ENCODE measurements at places on chromosomes 6 and 20.

GRCh38 chr6:17292600-17293133 lies 11.5 kb downstream of the RBM24 start:
- DNase-seq: no peak

DNA sequence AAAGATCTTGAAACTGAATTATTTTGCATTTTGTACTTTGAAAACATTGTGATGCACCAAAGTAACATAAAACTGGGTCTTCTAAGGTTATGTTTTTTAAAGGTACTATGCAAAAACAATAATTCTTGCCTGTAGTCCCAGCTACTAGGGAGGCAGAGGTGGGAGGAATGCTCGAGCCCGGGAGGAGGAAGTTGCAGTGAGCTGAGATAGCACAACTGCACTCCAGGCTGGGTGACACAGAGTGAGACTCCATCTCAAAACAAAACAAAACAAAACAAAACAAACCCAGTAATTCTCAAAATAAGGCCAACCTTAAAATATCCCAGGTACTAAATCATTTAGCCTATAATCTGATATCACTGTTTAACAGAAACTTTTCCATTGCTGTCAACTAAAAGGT lies 269.6 kb downstream of the KHDC1L start:
- DNase-seq: no peak

GRCh38 chr6:131400054-131400778 lies 172.8 kb upstream of the ARG1 start:
- DNase-seq: peak; percentile 34

GRCh38 chr6:119166024-119166784 lies 87.7 kb upstream of the FAM184A start:
- no peak for DNase-seq

DNA sequence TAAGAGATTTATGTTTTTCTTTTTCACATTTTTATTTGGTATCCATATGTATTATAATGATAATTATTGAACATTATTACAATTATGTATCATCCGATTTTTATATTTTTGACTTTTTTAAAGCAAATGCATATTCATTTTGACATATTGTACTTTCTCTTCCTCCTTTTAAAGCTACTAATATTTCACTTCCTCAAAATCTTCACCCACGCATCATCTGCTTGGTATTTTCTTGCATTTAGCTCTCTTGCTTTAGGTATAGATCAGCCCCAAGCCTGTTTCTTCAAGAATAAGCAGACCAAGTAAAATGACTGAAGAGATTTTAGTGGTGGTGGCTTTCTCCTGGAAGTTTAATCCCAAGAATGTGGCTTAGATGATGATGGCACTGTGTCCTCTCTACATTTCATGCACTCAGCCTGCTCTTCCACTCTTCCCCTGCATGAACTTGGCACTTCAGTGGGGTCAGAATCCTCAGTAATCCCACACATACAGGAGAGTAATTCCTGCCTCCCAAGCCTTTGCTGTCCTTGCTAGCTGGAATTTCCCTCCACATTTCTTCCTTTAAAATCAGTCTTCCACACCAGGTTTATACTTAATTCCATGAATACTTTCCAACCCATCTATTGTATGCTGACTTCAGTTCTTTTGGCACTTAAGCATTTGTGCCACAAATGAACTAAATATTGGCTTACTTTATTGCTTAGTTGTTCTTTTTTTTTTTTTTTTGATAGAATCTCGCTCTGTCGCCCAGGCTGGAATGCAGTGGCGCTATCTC lies 8.2 kb downstream of the NCOA7 start:
- DNase-seq: no peak

DNA sequence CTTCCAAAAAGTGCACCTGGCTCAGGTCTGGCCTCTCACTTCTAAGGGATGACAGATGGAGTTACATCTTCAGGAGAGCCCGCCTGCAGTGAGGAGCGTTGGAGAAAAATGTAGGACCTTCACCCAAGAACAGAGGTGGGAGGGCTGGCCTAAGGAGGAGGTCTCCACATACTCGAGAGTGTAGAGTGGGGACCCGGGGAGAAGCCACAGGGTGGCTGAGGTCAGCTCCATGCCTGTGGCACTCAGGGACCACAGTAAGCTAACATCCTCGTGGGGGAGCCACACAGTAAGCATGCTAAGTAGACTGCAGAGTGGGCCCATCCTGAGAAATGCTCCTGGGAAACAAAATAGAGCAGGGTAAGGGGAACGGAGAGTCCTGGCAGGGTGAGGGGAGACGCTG lies 24.0 kb downstream of the AAR2 start:
- no peak for DNase-seq

- no peak for DNase-seq
Measured at GRCh38 chr6:161641175-161641574, 367.3 kb upstream of the AGPAT4 start.

- no peak for DNase-seq
Measured at GRCh38 chr6:42185597-42185996, 9.2 kb downstream of the GUCA1B start.

DNA sequence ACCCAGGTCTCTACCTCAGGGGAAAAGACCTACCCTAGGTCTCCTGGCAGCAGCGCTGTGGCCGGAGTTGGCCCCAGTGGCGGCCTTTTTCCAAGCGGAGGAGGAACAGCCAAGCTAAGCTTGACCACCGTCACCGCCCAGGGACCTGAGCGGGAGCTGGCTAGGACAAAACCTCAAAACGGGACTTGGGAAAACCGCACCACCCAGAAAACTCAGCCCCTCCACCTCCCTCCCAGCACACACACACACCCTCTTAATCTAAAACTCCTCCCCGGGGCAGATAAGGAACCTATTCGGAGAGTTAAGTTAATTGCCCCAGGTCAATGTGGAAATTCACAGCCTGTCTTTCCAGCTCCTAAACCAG lies 2.7 kb upstream of the TRERF1 start:
- DNase-seq: no peak

- DNase-seq: no peak
Measured at GRCh38 chr6:24931296-24931695, 4.5 kb downstream of the RIPOR2 start.

- no peak for DNase-seq
Measured at GRCh38 chr20:53162251-53162835, 190.2 kb downstream of the TSHZ2 start.

- no peak for DNase-seq
Measured at GRCh38 chr6:36235309-36235708, 34.6 kb upstream of the PNPLA1 start.

DNA sequence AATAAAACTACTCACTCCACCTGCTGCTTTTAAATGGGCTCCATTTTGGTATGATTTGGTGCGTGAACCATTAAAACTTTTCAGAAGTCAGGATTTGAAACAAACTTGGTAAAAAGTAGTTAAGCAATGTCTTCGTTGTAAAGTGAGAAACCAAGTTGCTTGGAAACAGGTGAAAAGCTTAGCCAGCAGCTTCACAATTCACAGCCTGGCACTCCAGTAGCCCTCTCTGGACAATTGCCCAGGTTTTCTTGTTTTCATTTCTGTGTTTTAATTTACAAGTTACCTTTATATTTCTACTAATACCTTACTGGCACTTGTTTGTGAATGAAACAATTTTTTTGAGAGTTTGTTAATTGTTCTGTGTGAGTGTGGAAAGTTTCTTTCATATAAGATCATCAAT lies 12.8 kb downstream of the NT5E start:
- DNase-seq: no peak

DNA sequence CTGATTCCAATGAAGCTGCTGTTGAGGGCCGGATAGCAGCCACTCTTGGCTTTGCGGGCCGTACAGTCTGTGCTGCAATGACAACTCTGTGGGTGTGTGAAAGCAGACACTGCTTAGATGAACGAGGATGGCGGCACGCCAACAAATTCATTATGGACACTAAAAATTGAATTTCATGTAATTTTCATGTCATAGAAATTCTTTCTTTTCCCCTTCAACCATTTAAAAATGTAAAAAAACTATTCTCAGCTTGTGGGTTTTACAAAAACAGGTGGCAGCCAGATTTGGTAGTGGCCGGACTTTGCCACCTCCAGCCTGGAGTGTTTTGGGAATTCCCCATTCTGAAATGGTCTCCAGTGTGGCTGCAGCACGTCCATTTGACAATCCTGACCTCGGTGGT lies 26.0 kb downstream of the MAS1 start:
- DNase-seq: no peak

GRCh38 chr6:34383656-34384320 lies 8.7 kb downstream of the NUDT3 start:
- no peak for DNase-seq

- DNase-seq: no peak
Measured at GRCh38 chr6:147077251-147077650, 127.0 kb upstream of the STXBP5 start.

GRCh38 chr20:31870726-31871617 lies 538 bp downstream of the TTLL9 start:
- no peak for DNase-seq

GRCh38 chr20:50136822-50137599 lies 16.5 kb downstream of the PEDS1 start:
- DNase-seq: no peak

DNA sequence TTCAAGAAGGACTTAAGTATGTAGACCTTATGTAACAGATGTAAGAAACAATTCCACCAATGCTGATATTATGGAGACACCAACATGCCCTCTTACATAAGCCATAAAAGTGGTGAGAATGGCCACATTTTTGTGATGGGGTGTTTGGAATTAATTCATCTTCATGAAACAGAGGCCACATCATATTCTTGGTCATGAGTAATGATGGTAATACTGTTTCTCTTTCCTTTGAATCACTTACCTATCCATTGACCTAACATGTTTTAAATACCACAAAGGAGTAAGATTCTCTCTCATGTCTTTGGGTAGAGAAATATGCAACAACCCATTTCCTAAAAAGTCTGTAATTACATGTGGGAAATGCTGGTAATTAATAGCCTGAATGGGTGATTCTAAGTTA lies 545.4 kb upstream of the FLRT3 start:
- DNase-seq: no peak

DNA sequence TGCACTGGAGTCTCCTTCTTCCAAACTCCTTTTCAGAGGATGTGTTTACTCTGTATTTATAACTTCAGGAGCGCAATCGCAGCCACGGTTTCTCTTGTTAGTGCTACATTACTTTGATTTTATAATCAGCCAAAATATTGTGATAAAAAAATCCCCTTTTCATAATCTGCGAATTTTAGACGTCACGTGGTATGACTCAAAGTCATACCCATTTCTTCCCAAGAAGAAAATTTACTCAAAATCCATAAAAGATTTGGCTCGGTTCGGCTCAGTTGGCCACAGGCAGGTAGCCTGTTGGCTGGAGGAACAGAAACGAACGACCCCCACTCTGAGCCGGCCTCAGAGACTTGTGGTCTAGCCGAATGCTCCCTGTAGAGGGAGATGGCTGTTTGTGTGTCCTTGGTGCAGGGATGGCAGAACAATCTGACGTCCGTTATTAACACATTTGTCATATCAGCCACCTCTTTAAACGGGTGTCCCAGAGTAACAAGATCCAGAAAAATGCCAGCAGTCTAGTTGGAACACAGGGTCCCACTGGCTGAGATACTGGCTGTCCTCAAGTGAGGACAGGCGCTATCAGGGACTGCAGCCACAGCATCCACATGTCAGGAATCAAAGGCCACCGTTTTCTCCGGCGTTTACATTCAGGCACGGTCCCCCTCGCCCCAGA lies 247.6 kb downstream of the DLL1 start:
- no peak for DNase-seq

DNA sequence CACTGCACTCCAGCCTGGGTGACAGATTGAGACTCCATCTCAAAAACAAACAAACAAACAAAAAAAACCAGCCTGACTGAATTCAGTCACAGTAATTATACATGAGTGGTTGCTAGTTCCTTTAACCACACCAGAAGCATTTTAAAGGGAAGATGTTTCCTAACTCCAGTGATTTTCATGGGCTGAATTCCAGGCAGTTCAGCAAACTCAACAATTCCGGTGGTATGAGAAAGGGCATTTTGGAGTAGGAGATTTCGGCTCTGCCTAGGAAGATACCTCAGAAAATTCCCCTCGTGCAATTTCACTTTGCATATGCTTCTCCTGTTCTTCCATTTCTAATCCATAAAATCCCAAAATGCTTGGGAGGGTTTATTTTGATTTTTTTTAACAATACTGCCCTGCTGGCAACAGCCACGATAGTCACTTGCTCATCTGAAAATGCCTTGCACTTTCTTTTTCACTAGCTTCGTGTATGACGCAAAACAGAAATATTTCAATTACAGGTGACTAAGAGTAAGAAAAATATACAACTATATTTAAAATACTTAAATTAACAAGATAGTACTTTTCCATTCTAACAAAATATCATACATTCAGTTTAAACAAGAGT lies 48.3 kb upstream of the IPCEF1 start:
- DNase-seq: peak; percentile 46

DNA sequence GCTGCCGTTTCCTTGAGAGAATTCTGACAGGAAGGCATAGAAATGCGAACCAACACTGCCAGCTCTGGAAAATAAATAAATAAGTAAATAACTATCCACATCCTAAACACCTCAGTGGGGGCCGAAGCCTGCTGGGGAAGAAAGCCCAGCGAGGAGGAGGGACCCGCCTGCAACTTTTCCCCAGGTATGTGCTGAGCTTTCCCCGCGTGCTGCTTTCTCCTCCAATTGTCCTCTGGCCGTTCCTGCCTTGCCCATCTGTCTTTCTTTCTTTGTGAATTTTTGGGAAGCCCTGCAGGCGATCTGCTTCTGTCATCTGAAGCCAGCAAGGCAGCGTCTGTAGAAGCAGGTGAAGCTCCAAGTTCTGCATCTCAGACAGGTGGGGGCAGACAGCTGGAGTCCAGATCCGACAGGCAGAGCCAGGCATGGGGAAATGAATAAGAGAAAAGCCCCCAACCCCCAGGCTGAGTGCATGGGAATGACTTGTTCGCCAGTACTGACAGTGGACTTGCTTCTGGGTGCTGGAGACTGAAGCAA lies 49.2 kb upstream of the IL17A start:
- DNase-seq: no peak

DNA sequence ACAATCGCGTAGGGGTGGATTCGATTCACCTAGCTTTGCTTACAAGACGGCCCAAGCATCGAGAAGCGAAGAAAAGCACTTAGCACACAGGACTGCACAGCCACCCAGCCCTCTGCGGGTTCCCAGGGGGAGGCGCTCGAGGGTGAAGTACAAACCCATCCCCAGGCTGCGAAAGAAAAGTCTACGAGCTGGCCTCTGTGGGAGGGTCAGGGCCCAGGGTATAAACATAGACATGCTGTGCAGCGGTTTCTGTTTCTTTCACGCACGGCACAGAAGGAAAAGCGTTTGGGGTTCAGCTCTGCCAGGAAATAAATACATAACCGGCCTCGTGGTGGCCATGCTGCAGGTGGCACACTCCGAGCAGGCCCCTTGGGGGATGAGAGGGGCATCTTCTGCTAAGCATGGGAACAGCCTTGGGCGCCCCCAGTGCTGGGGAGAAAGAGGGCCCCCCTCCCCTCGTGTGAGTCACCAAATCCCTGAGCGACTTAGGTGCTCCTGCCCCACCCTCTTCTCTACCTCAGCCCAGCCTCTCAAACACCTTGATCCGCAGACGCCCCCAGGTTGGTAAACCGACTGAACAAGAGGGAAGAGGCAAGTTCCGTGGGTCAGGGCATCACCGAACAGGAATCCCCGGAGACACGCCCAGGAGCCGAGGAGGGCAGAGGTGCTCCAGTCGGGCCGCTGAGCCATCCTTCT lies 91.6 kb upstream of the RIPOR2 start:
- DNase-seq: no peak
